ENCODE measurements at places on chromosomes 4 and X.
A peak's percentile ranks its signal among the peaks of the same experiment; 100 is the strongest.

- DNase-seq: no peak
Observed at GRCh38 chr4:139749338-139749737, 83.7 kb downstream of the MGST2 start.

DNA sequence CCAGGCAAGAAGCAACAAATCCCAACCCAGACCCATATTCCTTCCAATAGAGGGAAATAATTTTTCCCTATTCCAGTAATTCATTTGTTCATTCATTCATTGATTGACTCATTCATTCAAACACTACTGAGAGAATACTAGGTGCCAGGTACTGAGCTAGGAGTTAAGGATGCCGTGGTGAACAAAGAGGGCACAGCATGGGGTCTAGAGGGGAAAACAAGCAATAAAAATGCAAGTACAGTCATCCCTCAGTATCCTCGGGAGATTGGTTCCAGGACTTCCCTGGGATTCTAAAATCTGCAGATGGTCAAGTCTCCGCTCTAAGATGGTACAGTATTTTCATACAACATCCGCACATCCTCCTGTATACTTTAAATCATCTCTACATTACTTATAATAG lies 18.7 kb downstream of the RASGEF1B start:
- DNase-seq: no peak

- DNase-seq: no peak
Observed at GRCh38 chr4:48296365-48296764, 26.7 kb upstream of the TEC start.

DNA sequence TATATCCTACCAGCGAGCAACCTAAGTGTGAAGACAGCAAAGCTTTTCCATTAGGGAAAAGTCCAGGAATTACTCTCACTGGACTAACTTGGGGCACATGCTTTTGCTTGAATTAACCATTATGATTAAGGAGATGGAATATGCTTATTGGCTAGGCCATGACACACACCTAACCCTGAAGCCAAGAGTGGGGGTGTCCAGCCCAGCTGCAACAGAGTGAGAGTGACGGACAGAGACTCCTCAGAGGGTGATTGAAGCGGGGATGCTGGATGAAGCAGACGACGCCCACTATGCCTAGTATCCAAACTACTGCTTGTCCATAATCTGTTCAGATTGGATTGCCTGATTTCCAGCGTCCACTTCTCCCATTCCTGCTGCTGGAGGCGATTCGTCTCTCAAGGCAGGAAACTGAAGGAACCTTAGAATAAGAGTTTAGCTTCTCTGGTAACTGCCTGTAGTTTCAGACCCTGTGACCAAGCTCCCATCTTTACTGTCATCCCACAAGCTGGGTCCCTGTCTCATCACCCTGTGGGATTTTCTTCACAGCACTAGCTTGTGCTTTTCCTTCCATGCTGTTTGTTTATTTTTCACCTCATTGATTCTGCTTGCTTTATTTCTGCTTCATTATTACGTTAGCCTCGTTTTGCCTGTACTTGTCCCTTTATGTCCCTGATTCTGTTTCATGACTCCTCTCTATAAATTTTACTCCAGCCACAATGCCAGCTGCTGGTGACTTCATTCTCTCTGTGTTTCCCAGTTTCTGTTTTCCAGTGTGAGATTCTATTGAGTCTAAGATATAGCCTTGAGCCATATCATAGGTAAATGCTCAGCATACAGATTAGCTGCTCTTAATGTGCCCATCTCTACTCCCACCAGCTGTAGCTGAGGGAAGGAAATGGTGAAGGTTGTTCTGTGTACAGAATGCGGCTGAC lies 19.0 kb downstream of the FAM47E start:
- no peak for DNase-seq

- DNase-seq: no peak
Observed at GRCh38 chr4:1786544-1787362, 6.3 kb upstream of the FGFR3 start.

- DNase-seq: peak; percentile 8
Observed at GRCh38 chr4:78058591-78059523, 1.7 kb downstream of the FRAS1 start.

- DNase-seq: peak; percentile 16
Observed at GRCh38 chrX:106707771-106708454, 18.6 kb upstream of the RNF128 start.

Data from inflammatory macrophage (primary cell).